ENCODE measurements at places on chromosomes 16 and 17. TPM values are rescaled to one million over a fixed set of nuclear protein-coding genes. Genes with fewer than 3 reads are reported as not detected.

Gene TBC1D3B
- 4.5 TPM for total RNA-seq

Gene RGS11
- total RNA-seq, result 36.9 TPM

Gene TBC1D3
- not detected for total RNA-seq

Gene SLC2A4
- total RNA-seq, result 20.1 TPM

Gene ARL17B
- 13.5 TPM for total RNA-seq

Gene CCL7
- not detected for total RNA-seq

- no peak for DNase-seq
These were observed 93.1 kb upstream of the RBFOX1 start for GRCh38 chr16:7239547-7239946.

DNA sequence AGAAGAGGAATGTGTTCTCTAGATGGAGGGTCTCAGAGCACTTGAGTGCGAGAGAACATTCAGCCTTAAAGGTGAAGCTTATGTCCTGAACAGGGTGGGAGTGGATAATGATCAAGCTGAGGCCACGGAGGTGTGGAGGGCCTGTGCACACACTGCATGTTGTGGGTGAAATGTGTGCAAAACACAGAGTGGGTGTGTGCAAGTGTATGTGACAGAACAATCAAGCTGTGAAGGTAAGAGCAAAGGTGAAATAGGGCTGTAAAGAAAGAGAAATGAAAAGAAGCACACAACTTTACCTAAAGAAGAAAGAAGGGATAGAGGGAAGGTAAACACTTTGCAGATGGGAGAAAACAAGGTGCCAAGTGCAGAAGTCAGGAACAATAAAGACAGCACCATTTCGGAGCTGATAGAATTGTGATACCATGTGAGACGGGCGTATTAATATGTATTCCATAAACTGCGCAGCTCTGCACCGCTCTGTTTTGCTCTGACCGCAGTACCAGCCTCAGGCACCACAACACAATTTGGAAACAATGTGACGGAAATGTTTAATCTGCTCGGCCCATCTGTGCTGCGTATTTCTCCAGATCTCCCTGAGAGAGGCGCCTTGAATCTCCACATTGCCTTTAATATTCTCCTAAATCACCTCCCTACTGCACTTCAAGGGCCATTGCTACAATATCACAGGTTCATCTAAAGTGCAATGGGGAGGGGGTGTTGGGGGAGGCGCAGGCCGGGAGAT, 40.6 kb downstream of the SNX11 start:
- no peak for DNase-seq

- no peak for DNase-seq
These were observed 40.1 kb downstream of the NDEL1 start for GRCh38 chr17:8475781-8476180.

DNA sequence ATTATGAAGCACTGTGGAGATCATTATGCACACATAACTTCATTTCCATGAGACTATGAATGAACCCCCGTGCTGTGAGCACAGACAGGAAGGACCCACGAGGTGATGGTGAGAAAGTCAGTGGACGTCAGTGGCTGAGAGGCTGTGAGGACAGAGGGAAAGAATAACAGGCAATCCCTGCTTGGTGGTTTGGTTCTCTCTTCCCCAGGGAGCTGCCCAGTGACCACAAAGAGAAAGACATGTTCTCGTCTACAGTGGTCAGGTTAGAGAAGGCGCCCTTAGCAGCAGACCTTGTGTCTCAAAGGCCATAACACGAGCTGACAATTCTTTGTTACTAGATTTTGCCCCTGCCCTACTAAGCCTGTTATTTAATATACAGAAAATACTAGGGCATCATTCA, 609.2 kb downstream of the TOX3 start:
- DNase-seq, result no peak

DNA sequence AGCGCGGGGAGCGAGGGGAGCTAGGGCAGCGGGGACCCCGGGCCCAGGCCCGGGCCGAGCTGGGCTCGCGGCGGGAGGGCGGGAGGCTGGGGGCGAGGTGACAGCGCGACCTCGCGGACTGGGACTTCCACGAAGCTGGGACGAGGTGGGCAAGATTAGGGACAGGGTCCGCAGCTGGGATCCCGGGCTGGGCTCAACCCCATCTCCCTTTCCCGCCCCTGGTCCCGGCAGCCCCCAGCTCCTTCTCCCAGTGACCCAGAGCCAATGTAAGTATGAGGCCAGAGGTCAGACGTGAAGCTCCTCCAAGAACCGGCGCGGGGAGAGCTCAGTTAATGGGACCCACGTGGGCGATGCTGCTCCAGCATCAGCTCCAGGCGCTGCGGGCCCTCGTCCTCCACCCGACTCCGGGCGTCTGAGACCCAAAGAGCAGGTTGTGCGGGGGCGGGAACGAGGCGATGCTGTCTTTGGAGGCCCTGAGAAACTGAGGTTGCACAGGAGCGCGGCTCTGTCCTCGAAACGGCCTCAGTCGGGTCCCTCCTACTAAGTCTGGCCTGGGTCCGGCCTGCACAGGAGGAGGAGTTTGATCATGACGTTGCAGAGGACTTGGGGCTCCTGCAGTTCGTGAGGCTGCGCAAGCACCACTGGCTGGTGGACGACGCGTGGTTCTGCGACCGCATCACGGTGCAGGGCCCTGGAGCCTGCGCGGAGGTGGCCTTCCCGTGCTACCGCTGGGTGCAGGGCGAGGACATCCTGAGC, 585 bp downstream of the ALOX12 start:
- DNase-seq, result no peak

DNA sequence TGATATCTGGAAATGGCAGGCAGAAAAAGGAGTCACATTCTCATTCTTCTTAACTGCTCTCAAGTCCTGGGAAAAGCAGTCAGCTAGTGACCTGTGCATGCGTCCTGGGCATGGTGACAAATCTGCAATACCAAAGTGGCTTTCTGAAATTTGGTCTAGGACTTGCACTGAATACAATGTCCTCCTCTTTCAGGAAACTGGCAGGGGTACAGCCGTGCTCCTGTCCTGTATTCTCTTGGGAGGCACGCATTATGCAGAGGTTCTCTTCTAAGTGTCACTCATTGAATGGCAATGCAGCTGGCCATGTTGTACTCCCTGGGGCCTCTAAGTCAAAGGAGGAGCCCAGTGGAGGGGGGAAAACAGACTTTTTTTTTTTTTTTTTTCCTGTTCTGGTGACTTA, 10.6 kb downstream of the PHF12 start:
- no peak for DNase-seq

DNA sequence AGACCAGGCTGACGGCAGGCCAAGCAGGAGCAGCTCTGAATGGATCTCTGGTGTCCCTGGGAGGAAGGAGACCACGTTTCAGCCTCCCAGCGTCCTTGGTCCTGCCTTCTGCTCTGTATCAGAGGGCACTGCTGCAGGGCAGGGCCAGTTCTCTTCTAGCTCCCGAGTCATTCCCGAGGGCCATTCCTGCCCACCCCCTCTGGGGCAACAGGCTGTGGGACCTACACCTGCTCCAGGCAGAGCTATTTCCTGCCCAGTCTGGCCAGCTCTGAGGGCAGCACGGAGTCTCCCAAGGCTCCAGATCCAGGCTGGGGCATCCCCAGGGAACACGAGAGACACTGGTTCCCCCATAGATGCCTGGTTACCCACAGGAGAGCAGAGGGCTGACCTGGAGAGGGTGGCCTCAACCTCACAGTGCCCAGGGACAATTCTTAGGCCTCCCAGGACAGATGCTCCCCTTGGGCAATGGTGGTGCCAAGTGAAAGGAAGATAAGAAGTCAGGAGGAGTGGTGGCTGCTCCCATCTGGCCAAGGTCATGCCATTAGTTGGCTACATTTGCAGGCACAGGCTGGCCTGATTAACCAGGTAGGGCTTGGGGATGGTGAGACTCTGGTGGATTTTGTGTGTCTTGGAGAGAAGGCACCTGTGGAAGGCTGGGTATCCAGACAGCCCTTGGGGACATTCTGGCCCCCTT, 2.0 kb downstream of the WFIKKN2 start:
- no peak for DNase-seq

DNA sequence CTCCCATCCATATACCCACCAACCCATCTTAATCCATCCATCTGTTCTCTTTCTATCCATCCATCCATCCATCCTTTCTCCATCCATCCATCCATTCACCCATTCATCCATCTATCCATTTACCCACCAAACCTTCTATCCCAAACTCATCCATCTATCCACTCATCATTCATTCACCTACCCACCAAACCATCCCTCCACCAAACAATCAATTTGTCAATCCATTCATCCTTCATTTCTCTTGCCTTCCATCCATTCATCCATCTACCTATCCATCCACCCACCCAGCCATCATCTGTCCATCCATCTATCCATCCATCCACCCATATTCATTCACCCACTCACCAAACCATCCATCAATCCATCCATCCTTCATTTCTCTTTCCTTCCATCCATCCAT, 44.6 kb upstream of the CIBAR2 start:
- DNase-seq, result no peak

DNA sequence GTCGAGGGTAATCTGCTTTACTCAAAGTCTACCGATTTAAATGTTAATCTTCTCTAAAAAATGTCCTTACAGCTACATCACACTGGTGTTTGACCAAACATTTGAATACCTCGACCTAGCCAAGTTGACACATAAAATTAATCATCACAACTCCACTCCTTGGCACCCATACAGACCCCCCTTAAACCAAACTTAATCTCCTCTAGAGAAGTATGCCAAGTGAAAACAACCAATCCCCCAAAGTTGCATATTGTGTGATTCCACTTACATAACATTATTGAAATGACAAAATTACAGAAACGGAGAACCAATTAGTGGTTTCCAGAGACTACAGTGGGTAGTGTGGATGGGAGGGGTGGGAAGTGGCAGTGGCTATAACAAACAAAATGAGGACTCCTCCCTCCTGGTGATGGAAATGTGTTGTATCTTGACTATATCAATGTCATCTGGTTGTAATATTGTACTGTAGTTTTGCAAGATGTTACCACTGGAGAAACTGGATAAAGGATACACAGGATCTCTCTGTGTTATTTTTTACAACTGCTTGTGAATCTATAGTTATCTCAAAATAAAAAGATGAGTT, 39.4 kb downstream of the CAPNS2 start:
- no peak for DNase-seq

GRCh38 chr17:63646488-63646806, 24.2 kb downstream of the MAP3K3 start:
- no peak for DNase-seq

GRCh38 chr17:58533616-58534188, 19.3 kb upstream of the MTMR4 start:
- DNase-seq, result no peak

DNA sequence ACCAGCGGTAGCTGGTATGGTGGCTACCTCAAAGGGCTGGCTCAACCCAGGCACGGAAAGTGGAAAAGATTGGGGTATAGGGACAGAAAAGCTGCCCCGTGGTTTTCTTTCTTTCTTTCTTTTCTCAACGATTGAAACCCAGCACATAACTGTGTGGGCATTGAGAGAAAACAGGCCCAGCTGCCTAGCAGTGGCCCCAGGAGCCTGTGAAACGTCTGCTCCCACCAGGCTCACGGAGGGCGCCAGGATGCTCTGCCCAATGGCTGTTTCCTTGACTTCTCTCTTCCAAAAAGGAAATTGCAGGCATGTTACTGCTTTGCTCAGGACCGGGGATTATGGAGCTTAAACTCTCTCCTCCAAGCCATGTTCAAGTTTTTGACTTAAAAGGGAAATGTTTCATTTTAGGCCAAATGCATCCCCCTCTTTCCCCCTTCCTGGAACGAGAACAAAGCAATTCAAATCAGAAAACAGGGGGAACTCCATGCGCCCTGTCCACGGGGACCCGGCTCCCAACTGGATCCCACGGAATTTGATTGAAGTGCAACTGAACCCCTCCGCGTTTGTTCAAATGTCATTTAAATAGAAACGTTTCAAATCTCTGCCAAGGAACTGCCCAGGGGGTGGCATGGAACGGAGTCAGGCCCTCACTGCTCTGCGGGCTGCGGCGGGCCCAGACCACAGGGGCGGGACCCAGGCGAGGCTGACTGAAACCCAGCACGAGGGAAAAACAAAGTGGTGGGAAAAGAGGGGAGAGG, 133.5 kb downstream of the RGS9 start:
- DNase-seq, result no peak

GRCh38 chr17:37373530-37374159, 2.1 kb upstream of the C17orf78 start:
- DNase-seq, result peak; percentile 34

- no peak for DNase-seq
These were observed 632 bp downstream of the BAIAP3 start for GRCh38 chr16:1333854-1334700.

- DNase-seq, result no peak
These were observed 136.7 kb upstream of the NUDT7 start for GRCh38 chr16:77585379-77586251.

DNA sequence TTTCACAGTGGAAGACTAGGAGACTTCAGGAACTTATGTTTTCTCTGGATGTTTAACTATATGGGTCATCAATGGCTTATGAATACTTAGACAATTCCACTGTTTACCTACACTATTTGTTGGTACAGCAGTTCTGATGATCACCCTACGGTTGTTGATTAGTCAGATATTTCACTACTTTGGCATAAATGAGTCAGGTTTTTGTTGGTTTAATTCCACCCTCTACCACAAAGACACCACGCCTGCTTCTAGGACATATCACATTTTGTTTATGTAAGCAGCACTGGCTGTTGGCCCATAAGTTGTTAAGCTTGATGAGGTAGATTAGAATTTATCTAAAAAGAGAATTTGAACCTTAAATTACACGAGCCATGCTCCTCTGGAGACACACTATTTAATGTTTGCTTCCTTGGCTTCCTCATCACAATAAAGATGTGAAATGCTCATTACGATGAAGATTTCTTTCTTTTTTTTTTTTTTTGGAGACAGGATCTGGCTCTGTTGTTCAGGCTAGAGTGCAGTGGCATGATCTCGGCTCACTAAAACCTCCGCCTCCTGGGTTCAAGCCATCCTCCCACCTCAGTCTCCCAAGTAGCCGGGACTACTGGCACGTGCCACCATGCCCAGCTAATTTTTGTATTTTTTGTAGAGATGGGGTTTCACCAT, 4.3 kb downstream of the GDE1 start:
- DNase-seq, result no peak

DNA sequence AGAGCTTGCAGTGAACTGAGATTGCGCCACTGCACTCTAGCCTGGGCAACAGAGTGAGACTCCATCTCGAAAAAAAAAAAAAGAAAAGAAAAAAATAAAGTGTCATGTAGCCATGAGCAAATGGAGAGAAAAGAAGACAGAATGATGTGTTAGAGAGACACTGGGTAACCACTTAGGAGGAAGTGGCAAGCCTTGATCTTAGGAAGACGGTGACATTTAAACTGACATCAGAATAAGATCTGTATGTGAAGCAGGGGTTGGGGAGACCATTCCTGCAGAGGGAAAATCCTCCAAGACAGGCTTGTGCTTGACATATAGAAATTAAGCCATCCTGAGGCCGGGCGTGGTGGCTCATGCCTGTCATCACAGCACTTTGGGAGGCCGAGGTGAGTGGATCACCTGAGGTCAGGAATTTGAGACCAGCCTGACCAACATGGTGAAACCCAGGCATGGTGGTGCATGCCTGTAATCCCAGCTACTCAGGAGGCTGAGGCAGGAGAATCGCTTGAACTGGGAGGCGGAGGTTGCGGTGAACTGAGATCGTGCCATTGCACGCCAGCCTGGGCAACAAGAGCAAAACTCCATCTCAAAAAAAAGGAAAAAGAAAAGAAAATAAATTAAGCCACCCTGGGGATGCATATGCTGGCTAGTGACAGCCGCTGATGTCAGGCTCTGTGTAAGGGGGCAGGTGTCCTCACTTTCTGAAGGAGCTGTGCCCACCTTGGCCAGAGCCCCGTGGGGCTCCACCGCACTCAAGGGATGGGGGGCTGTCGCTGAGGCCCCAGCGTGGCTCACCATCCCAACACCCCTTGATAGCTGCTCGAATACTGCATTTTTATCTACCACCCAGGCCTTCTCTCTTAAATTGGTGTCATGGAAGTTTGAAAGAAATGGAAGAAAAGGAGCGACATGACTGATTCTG, 13.1 kb upstream of the CYB5B start:
- DNase-seq, result no peak

All from tibial nerve (tissue), 4 donors.